ENCODE measurements at places on chromosomes 7 and 10. TPM values are rescaled to one million over a fixed set of nuclear protein-coding genes. Genes with fewer than 3 reads are reported as not detected.

- no peaks in the 10 kb centered on the region for H3K36me3 ChIP-seq
- DNase-seq: no peak
- H3K27ac ChIP-seq: no peak overlapping the region
These were observed 6.1 kb upstream of the GRK5 start for GRCh38 chr10:119201233-119201632.

Gene PALD1
- 3.0 TPM for total RNA-seq

Gene LSM5
- 109 TPM for total RNA-seq

Gene ENTPD1
- 0.31 TPM for total RNA-seq

GRCh38 chr7:70545214-70545613 is 586.7 kb upstream of the GALNT17 start:
- H3K27ac ChIP-seq: no peak overlapping the region
- no peak for DNase-seq
- no peaks in the 10 kb centered on the region for H3K27me3 ChIP-seq
- no peaks in the 10 kb centered on the region for H3K36me3 ChIP-seq

Gene SDHAF3
- total RNA-seq: 16.1 TPM

Gene NYAP1
- 4.0 TPM for total RNA-seq

DNA sequence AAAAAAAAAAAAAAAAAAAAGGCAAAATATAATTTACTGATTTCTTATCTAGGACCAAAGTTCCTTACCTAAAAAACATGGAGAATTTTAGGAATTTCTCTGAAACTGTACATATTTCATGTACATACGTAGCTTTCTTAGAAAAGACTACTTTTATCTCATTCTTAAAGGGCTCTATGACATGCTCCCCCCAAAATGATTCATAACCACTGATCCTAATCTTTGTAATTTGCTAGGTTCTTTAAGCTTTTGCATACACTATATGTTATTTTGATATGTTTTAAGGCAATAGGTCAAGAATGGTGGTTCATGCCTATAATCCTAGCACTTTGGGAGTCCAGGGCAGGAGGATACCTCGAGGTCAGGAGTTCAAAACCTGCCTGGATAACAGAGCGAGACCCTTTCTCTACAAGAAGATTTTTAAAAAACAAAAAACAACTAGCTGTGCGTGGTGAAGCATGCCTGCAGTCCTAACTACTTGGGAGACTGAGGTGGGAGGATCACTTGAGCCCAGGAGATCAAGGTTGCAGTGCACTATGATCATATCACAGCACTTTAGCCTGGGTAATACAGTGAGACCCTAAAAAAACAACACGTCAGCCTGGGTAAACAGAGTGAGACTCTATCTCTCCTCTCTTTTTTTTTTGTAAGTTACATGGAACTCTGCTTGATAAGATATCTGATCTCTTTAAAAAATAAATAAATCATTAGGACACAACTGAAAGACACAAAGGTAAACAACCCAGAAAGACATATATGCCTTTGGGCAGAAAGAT is 54.8 kb downstream of the ATAD1 start:
- no peaks in the 10 kb centered on the region for H3K4me1 ChIP-seq
- H3K4me3 ChIP-seq: no peak overlapping the region
- no peak for DNase-seq
- H3K27ac ChIP-seq: no peak overlapping the region

Gene RARRES2
- 1.1 TPM for total RNA-seq

Data from Panc1 (cell line).